ENCODE measurements at places on chromosomes 6 and 20.

DNA sequence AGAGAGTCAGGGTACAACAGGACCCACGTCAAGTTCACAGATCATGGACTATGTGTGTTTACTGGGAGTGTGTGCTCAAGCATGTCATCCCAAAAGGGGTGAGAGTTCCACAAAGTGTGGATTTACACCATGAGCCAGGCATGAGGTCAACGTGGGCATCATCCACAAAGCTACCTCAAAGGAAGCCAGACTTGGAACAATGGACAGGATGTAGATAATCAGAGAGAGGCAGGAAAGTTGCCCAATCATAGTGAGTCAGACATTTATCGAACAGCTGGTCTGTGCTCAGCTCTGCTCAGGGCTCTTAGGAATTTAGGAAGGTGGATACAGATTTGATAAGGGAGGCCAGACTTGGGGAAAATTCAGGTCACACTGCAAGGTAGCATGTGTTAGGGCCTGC lies 317.2 kb upstream of the CDYL start:
- no peak for DNase-seq

DNA sequence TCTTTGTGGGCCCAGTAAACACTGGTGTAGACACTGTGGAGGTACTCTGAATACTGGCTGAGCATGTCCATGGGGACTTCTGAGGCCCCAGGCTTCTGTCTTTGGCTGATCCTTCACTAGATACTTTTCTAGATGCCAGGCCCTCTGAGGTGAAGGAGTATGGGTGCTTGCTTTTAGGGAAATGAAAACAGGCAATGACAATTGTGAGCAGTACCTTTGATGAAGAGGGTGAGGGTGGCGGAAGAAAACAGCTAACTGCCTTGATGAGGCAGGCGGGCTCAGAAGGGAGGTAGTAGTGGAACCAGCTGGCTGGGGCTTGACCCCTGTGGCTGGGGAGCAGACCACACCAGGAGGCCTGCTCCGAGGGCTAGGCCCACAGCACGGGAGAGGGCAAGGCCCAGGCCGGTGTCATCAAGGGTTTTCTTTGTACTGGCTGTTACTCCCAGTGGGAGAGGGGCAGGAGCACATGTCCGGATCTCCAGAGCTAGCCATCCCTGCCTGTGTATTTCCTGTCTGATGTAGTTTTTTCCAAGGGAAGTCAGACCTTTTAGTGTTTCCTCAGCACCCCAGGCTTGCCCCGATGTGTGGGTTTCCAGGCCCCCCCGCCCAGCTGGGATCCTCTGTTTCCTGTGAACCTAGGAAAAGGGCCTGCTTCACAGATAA lies 3.9 kb downstream of the PLCG1 start:
- DNase-seq: no peak

DNA sequence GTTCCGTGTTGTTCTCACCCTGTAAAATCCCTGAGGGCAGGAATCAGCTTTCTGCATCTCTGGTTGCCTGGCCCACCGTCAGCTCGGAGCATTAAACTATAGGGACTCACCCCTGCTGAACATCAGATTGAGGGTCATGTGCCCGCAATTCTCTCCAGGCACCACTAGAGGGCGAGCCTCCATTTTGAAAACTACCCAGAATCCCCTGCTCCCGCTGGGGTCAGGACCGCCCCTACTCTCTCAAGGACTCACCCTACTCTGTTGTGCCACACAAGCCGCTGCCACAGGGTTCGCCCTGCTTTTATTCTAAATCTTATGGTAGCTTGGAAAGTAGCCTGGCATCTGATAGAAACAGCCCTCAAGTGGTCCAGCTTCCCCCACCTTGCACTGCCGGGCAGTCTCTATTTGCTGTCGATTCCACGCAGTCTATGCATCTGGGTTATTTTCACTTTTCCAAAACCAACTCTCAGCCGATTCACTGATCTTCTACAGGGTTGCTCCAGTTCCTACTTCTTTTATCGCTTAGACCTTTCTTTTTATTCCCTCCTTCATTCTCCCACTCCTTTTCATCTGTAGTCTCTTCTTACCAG lies 244.1 kb upstream of the QKI start:
- DNase-seq: peak; percentile 49

DNA sequence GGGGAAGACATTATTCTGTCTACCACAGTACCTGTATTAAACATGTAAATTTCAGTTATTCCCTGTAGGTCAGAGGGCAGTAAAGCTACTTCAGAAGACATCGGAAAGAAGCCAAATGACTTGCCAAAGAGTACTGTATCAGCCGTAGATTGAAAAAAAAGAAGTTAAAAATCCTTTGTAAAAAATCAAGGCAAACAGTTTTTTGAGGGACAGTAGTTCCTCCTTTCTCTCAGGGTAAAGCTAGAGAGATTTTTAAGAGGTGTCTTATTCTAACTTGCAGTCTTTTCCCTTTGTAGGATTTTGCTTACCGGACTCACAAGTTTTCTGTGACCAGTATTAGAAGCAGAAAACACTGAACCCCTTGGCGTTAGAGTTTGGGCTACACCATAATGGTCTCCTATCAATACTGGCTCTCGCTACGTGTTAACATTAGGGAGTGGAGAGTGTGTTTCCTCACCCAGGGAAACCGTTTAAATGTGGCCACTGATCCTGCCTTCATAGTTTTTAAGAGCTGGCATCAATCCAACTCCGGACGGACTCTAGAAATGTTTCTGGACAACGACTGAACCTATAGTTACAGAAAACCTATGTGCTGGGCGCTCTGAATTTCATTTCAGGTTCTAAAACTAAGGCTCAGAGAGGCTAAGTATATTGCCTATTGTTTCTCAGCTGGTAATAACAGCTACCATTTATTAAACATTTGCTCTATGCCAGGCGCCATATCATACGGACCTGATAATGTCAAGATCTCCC lies 1.3 kb upstream of the ASXL1 start:
- DNase-seq: no peak

DNA sequence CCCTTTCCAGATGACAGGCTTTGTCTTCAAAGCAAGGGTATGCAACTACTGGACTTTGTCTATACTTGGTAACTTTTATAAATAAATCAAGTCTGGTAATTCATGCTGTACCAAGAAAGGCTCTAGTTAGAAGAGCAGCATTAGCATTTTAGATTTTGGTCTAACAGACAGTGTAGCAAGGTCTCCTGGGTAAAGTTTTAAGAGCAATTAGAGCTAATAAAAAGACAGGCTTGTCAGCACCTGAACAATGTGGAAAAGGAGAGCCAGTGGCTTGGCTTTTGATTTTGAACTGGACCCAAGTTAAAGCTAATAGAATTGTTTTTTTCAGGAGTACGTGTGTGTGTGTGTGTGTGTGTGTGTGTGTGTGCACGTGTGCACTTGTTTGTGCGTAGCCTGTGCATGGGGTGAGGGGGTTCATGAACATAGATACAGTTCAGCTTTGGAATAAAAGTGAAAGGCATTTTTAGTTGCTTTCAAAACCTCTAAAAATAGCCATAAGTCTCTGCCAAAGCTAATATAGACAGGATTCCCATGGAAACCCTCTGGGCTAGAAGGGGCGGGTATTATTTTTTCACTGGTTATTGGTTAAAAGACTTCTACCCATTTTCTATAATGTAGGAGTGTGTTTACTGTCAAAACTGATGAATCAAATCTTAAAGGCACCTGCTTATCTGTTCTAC lies 138.4 kb downstream of the KCNQ5 start:
- no peak for DNase-seq

DNA sequence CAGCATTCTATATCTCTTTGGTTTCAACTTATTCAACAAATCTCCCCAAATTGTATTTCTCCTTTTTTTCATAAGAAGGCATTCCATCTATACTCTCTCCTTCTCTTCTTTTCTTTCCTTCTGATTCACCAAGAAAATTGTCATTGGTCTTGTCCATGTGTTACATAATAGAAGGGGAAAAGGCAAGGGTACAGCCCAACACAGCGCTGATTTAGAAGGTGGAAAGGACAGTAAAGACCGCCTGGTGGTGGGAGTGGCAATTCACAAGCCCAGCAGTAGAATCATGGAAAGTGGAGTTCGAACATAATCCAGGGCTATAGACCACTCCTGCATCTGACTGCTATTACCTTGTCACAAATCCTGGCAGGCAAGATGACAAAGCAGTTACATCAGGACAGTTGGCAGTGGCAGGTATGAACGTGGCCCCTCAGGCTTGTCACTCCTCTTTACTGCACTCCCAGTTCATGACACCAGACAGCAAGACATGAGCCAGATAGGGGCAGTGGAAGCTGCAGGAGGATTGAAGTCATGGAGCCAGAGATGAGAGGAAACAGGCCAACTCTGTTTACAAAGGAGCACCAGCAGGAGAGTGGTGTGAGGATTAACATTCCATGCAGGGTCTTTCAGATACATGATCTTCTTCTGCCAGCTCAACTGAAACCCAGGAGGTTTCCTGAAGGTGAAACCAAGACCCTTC lies 2.1 kb upstream of the TNFAIP3 start:
- DNase-seq: peak; percentile 39

All from erythroblast (primary cell).